ENCODE measurements at places on chromosomes 3 and 15.
A peak's percentile ranks its signal among the peaks of the same experiment; 100 is the strongest.

DNA sequence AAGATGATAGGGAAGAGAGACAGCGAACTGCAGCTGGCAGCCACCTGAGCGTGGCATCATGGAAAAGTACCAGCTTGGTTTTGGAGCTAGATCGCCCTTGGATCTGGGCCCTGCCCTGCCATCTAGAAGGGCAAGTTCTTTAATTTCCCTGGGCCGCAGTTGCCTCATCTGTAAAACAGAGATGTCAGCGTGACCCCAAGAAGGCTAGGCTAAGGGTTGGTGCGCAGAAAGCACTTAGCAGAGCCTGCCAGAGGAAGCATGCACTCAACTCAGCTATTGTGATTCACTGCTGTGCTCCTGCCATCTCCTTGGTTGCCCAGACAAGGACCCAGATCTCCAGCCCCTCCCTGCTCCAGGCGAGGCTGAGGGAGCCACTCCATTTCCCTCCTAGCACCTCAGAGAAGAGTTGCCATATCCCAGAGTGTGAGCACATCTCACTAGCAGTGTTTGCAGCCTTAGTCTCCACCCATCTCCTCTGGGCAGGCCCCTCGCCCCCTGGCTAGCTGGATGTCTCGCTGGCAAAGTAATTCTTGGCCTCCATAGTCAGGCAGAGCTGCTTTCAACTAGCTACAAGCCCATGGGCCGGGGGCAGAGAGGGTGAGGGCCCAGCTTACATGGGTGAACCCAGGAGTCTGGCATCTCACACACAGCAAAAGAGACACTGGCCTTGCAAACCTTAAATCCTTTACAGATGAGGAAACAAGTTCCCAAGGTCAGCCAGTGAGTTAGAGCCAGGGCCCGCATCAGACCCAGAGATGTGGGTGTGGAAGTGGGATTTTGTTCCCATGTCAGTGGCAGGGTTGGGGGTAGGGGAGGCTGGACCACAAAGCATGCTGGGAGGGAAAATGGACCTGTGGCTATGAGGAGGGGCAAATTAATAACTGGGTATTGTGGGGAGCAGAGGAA, 280.7 kb upstream of the TLE3 start:
- peak; percentile 29 for DNase-seq

- no peak for DNase-seq
Measured at GRCh38 chr3:185851046-185851445, 26.2 kb upstream of the IGF2BP2 start.

DNA sequence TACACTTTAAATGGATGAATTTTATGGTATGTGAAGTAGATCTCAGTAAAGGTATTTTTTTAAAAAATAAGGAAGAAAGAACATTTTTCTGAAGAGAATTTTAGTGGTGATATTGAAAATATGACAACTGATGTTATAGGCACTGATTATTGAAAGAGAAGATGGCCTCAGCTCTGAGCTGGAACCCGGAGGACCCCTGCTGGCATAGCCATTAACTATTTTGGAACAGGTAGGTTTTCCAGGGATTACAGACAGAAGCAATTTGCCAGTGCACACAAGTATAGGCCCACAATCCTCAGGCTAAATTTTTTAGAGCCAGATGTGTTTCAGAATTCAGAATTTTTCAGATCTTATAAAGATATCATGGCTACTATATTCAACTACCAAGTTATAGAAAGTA, 315.9 kb upstream of the GPR149 start:
- peak; percentile 8 for DNase-seq

- DNase-seq, result peak; percentile 81
Measured at GRCh38 chr3:192570821-192571791, 156.2 kb downstream of the FGF12 start.

- DNase-seq, result no peak
Measured at GRCh38 chr3:131778526-131778925, 256.3 kb downstream of the CPNE4 start.

- DNase-seq, result no peak
Measured at GRCh38 chr15:33007303-33007855, 187.1 kb downstream of the FMN1 start.
